ENCODE measurements at places on chromosomes 7 and 10.

GRCh38 chr7:151896086-151896485 lies 19.2 kb upstream of the PRKAG2 start:
- DNase-seq: no peak

- DNase-seq: no peak
Observed at GRCh38 chr10:123958241-123958640, 66.6 kb upstream of the CPXM2 start.

GRCh38 chr7:1943326-1943725 lies 273.2 kb downstream of the ELFN1 start:
- DNase-seq: no peak

GRCh38 chr10:118911363-118911762 lies 118.2 kb upstream of the NANOS1 start:
- DNase-seq: no peak

GRCh38 chr10:113616244-113617074 lies 47.4 kb downstream of the NRAP start:
- DNase-seq: no peak

DNA sequence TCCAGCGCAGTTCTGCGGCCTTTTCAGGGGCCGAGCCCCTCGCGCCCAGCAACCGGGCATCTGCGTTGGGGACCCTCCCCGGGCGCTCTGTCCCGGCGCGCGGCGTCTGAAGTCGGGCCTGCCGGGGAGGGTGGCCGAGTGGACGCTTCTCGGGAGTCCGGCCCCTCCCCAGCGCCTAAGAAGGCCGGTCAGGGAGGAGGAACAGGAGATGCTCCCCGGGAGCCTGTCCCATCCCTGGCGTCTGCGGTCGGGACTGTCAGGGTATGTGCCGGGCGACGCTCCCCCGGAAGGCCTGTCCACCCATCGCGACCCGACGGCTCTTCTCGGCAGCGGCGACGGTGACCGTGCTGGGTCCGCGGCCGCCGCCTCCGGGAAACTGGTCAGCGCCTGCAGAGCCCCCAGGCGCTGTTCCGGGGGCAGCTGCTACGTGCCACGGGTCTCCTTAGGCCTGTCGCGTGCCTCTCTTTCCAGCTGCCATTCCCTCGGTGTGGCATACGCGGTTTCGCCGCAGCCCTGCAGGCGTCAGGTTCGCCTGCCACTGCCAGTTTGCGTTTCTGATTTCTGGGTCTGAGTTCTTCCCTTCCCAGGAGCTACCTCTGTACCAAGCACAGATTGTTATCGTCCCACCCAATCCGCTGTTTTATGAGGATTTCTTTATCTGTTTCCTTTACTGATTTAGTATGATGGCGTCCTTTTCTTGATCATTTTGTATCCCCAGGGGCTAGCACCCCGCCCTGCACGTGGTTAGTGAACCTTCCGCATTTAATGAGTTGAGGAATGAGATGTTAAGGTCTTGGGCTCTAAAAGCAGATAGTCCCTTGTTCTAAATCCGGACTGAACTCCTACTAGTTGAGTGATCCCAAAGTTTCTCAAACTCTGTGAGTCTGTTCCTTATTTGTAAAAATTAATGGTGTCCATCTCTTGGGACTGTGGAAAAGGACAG lies 782 bp downstream of the IFIT5 start:
- no peak for DNase-seq

GRCh38 chr7:132030883-132031282 lies 474.5 kb upstream of the PODXL start:
- no peak for DNase-seq

- DNase-seq: no peak
Observed at GRCh38 chr7:37249240-37249639, 199.4 kb downstream of the ELMO1 start.

- DNase-seq: no peak
Observed at GRCh38 chr7:22895140-22895827, 72.6 kb upstream of the TOMM7 start.

GRCh38 chr7:12207046-12207445 lies 4.0 kb upstream of the TMEM106B start:
- no peak for DNase-seq

DNA sequence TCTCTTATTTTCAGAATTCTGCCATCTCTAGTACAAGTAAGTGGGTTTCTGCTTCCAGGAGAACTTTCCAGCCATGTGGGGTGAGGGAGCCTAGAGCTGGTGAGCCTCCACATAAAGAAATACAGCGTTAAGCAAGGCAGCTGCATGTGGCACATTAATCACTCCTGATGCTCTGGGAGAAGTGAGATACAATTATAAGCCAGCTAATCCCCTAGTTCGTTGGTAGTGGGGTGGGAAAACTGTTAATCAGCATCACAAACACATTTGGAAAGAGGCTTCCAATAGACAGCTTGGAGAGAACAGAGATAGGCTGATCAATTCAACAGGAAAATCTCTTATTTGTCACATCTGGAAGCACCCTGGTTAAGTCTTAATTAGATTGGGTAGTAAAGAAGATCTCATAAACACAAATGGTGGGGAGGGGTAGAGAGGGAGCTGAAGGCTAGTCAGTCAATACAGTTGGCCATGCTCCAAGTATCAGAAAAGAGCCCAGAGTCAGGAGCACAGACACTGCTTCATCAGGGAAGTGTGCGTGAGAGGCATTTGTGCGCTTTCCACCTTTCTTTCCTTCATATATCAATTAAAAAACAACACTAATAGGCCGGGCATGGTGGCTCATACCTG lies 130.6 kb downstream of the SORCS1 start:
- no peak for DNase-seq

DNA sequence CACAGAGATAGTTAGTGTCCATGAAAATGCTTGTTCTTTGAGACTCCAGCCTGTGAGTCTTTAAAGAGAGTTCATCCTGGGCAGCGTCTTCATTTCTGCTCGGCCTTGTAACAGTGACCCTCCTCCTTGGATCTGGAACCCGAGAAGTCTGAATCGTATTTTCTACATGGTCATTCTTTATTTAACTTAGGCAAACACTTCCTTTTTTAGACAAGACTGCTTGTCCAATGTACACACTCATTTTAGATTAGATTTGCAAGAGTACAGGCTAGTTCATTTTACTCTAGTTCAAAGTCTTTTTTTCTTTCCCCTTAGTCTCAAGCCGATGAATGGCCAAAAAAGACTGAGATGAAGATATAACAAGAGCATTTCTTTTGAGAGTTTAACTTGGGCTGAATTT lies 133.5 kb downstream of the CHN2 start:
- DNase-seq: no peak

- DNase-seq: no peak
Observed at GRCh38 chr10:70509757-70510147, 31.2 kb downstream of the PALD1 start.

GRCh38 chr7:77735457-77735856 lies 39.2 kb downstream of the RSBN1L start:
- no peak for DNase-seq

DNA sequence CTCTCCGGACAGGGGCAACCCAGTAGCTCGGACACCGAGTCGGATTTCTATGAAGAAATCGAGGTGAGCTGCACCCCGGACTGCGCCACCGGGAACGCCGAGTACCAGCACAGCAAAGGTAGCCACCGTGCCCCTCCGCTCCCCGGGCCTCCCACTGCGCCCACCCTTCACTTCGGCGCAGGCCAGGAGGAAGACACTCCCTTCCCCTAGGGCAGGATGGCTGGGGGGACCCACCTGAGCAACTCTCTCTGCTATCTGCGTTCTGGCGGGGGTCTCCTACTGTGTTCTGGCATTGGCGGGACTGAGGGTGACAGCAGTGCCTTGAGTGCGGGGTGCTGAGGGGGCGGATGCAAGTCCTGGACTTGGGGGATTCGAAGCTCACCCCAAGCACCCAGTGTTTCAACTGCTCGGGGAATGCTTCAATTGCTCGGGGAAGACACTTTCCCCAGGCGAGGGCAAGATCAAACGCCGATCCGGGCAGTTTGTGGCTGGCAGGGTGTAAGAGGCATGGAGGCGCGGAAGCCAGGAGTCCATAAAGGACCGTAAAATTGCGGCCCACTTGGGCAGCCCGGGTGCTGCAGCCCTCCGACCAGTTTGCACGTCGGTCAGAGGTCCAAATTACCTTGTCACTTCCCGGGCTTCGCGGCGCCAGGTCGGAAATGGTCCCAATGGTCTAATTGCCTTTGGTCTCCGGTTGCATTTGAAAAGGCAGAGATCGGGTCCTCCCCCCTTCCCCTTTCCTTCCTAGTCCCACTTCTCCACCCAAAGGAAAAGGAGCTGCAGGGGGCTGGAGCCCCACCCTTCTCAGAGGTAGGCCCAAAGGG lies 950 bp downstream of the EVX1 start:
- DNase-seq: no peak

GRCh38 chr7:140155428-140155827 lies 21.4 kb downstream of the KDM7A start:
- no peak for DNase-seq

GRCh38 chr7:37173670-37174069 lies 275.0 kb downstream of the ELMO1 start:
- DNase-seq: no peak

DNA sequence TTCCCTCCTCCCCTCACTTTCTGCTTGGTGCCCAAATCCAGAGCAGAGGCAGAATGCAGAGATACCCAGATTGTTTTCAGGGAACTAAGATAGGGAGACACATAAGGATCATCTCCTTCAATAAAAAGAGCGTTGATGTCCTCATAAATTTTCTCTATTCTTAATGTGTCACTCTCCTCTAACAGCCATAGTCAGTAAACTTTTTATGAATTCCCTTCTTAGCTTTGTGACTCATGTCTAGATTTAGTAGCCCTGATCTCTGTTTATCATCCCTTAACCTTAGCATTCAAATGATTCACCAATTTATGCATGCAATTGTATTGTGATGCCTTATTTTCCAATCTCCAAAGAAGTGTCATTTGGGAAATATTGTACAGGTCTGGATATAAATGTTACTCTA lies 995.5 kb upstream of the C7orf33 start:
- no peak for DNase-seq

DNA sequence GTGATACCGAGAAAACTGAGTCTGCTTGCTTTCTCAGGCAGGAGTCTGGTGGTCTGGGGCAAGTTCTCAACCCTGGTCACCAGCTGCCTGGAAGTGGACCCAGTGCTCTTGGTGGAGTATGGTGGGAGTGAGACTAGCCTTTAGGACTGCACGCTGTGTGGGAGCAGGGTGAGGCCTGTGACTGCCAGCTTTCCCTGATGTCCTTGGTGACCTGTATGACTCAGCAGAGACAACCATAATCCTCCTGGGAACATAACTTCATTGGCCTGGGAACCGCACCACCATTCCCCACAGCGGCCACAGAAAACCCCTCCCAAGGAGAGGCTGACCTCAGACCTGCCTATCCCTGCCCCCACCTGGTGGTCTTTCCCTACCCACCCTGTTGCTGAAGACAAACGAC lies 139.5 kb upstream of the CHRM2 start:
- no peak for DNase-seq

DNA sequence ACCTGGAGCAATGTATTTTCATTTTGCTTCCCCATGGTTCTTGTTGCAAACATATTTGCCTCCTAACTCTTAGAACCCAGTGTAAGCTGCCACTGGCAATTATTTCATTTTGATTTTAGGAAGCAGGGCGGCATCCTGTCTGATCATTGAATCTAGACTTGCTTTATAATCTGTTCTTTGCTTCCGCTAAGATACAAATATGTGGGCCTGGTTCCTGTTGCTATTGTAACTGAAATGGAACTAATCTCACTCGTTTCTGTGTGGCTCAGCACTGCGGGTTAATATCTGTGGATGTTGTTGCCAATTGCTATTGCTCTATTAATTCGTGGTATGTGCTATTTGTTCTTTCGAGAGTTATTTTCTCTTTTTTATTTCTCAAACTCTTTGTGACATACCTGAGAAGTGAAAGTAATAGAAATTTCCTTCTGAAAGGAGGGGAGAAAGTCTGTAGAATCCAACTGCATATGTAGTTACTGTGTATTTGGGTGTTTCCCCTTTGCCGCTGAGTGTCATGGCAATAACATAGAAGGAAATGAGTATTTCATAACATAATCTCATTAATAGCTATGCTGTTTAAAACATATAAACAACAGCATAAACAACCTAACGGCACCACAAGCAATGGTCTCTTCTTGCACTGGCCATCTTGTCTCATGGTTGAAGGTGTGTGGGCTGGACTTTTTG lies 62.4 kb downstream of the FZD1 start:
- DNase-seq: no peak

DNA sequence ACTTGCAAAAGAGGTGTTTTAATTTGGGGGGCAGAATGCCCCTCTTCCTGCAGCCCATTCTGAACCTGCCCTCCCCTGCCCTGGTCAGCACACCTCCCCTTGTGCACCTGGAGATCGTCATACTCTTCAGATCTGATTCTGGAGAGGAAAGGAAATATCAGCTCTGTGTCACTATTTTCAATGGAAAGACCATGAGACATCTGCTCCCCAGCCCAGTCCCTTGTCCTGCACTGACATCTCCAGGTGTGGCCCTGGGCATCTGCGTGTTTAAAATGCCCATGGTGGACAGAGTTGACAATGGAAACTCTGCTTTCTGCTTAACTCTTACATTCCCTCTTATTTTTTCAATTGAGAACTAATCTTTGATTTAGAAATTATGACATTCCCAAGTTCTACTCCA lies 41.6 kb upstream of the RASGEF1A start:
- DNase-seq: no peak

GRCh38 chr7:39602351-39602750 lies 21.0 kb upstream of the RALA start:
- no peak for DNase-seq

DNA sequence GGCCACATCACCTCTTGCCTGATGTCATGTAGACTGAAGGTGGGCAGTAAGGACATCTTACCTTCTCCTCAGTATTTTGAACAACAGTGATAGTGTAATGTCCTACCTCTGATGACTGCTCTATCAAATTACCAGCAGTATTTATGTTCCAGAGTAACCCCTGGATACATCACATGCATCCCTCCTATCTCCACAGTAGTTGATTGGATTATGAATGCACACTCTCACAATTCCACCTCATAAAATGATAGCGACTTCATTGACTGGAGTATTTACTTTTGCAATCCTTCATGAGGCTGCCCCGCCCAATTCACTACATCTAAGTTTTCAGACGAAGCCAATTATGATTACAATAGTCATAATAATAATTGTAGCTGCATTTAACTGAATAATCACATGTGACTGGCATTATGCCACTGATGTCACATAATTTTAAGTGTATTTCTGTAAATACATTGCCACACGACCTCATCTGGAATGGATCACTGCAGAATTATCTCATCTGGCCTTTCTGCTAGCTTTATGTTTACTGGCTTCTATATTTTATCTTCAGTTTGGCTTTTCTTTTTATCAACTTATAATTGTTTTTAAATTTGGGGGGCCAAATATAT lies 268.9 kb downstream of the SLC25A13 start:
- DNase-seq: no peak

DNA sequence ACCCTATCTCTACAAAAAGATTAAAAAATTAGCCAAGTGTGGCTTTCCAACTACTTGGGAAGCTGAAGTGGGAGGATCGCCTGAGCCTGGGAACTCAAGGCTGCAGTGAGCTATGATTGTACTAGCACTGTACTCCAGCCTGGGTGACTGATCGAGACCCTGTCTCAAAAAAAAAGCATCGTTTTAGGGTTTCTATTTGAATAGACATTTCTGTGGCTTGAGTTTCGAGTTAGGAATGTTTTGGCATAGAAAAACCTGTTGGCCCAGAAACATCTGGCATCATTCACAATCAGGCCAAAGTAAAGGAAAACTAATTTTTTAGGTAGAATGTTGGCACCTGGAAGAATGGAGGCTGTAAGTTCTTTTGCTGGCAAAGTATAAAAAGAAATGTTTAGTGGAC lies 72.4 kb downstream of the AUTS2 start:
- DNase-seq: no peak

GRCh38 chr10:12435348-12435747 lies 86.0 kb downstream of the CAMK1D start:
- no peak for DNase-seq

GRCh38 chr10:78742730-78743615 lies 325.8 kb upstream of the ZMIZ1 start:
- no peak for DNase-seq

- no peak for DNase-seq
Observed at GRCh38 chr7:84195295-84196060, 889 bp upstream of the SEMA3A start.
